Mesenchymal stem cell (in vitro differentiated cells and primary cell): ENCODE measurements at places on chromosomes 16 and 17.

DNA sequence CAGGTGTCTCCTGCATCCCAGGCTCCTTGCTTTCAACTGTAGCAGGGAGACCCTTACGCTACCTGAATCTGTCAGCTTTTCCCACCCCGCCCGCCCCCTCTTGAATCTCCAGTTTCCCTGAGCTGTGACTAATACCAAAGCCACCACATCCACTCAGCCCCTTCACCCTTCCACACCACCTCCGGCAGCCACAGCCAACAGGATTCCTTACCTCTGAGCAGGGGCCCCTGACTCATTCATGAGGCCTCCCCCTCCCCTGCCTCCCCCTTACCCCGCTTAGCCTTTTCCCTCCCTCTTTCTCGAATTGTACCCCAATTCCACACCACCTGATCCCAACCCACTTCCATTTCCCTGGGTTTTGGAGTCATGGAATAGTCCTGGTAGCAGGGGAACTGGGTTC is 2.3 kb downstream of the STX1B start:
- peak; percentile 62 for DNase-seq

DNA sequence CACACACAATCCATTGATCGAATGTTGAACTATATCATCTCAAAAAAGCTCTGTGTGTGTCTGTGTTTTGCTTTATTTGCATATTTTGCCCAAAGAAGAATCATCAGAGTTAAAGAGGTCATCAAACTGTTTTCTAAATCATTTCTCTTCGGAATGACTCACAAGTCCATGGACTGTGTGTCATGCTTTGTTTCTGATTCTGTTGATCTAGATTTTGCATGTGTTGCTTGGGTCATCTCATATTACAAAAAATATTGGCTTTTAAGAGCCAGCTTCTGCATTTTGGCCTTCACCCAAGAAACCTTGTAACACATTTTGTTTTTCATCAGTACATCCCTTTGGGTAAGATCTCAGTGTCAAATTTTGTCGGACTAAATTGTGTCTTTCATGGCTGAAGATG is 471.2 kb upstream of the HSBP1 start:
- peak; percentile 35 for DNase-seq

- no peak for DNase-seq
Observed at GRCh38 chr16:15716694-15717447, 66.8 kb downstream of the NDE1 start.

DNA sequence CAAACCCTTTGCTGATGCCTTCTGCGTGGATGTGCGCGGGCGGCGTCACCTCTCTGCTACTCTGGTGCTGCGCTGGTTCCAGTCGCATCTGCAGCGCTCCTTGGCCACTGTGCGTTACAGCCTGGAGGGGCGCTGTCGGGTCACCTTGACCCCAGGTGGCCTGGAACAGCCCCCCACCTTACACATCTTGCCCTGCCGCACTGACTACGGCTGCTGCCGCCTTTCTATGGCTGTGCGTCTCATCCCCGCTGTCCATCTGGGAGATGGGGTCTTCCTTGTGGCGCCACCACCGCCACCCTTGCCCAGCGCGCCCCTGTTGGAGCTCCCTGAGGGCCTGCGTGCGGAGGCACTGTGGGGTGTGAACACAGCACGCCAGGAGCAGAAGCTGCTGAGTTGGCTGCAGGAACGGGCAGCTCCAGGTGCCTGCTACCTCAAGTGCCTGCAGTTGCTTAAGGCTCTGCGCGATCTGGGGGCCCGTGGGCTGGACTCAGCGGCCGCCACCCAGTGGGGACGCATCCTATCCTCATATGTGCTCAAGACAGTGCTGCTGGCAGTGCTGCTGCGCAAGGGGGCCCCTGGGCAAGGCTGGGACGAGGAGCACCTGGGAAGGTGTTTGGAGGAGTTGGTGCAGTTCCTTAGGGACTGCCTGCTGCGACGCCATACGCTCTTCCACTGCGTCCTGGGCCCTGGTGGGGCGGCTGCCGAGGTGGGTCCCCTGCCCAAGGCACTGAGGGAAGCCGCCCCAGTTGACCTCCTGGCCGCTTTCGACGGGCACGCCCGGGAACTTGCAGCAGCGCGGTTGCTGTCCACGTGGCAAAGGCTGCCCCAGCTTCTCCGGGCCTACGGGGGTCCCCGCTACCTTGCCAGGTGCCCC is 1.6 kb downstream of the ITPRIPL2 start:
- DNase-seq = no peak

DNA sequence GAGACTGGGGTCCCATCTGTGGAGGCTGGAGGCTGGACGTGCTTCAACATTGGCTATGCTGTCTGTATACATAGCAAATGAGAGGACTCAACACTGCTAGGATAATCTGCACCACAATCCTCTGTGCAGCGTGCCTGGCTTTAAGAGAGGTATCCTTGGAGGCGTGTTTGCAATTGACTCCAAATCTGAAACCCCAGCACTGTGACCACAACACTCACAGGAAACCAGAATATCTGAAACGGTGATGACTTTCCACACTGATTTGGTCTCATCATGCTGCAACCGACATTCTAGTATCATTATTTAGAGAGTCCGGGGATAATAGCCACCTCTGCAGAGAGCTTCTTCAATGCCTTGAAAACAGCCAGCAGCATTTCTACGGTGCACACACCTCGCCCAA is 35.1 kb downstream of the TLE7 start:
- no peak for DNase-seq

DNA sequence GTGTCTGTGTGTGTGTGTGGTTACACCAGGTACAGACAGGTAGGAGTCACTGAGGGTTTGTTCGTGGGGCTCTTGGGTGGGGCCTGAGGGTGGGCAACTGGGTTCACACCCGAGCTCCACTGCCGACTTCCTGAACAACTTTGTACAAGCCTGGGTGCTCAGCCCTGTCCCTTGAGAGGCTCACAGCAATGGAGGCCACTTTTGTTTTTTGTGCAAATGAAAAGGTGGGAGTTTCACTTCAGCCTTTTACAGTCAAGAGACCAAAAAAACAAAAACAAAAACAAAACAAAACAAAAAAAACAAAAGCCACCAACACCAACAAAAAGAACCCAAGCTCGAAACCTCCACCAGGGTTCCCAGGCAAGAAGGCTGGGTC is 2.4 kb downstream of the RHBDF2 start:
- DNase-seq = no peak

GRCh38 chr17:81599719-81600486 is 37.0 kb downstream of the NPLOC4 start:
- peak; percentile 84 for DNase-seq

DNA sequence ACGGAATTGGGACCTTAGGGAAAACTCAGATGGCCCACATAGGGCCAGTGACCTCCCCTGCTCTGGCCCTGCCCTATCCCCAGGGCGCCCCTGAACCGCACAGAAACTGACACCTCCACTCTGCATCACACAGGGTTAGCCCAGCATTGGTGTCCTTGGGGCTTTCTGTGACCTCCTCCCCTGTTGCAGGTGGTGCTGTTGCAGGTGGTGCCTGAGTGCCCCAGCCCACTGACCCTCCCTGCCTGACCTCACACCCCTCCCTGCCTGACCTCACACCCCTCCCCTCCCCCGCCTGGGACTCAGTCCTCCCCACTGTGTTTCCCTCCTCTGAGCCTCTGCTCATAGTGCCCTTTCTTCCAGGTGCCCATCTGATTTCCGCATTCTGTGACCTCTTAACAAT is 21.4 kb downstream of the TNFRSF13B start:
- DNase-seq = no peak

DNA sequence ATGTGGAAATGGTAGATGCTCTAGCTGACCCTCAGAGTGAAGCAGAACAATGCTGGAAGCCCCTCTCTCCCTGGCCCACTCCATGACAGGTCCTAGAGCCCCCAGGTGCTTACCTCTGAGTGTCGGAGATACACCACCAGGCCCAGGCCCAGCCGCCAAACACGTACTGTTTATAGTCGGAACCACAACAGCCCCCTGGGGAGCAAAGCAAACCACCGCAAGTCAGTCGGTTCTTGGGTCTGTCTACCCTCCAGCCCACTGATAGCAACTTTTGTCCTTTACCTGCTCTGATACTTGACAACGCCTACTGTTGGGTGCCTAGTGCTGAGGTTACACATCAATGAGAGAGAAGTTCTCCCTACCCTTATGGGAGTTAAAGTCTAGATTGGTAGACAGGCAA is 8.7 kb downstream of the FLOT2 start:
- no peak for DNase-seq

- no peak for DNase-seq
Observed at GRCh38 chr17:57197466-57198071, 58.8 kb upstream of the MSI2 start.

- DNase-seq = peak; percentile 76
Observed at GRCh38 chr17:48472411-48473281, 42.6 kb upstream of the SKAP1 start.

- peak; percentile 69 for DNase-seq
Observed at GRCh38 chr17:19004421-19005136, at the start of gene FAM83G. Gene FAM83G (minus strand): TSS chr17:19004764. CDS start chr17:19004041, 723 bp downstream.

DNA sequence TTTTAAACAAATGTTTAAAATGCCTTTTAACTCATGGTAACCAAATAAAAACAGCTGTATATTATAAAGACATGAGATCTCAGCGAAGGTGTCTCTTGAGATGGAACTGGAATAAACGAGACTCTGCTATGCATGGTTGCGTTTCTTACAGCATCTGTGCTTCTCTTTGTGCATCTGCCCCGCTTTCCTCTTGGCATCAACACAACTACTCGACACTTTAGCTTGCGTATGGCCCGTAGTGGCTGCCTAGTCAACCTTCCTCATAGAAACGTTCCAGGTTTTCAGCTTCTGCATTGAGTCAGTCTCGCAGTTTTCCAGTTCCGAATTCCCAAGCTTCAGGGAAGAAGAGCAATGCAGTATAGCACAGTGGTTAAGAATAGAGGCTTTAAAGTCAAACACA is 214.9 kb downstream of the CEP112 start:
- no peak for DNase-seq

DNA sequence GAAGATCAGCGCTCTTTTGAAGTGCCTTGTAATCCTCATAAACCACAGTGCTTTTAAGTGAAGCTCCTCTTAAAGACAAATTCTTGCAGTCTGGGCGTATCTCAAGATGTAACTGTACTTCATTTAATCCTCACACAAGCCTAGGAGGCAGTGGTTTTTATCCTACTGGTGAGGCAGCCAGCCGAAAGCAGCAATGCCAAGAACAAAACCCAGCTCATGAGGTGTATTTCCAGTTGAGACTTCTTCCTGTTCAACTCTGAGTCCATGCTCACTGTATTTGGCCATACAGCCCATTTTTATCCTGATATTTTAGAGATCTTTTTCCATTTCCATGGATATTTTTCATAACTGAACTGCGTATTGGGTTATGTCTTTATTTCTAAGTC is 13.7 kb downstream of the CTRB2 start:
- DNase-seq = no peak

DNA sequence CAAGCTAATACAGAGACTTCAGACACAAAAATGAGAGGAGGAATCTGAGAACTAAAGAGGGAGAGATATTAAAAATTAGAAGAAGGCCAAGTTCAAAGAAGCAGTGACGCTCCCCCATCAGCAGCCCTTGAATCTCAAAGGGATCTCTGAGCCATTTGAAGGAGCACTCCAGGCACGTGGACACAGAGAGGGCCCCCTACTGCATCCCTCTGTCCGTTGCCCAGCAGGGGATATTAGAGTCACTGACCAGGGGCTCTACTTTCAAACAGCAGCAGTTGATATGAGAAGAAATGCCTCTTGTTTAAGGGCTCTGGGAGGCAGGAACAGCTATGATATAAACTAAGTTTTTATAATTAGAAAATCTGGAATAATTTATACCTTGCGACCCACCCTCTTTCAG is 479.0 kb upstream of the SALL1 start:
- no peak for DNase-seq

DNA sequence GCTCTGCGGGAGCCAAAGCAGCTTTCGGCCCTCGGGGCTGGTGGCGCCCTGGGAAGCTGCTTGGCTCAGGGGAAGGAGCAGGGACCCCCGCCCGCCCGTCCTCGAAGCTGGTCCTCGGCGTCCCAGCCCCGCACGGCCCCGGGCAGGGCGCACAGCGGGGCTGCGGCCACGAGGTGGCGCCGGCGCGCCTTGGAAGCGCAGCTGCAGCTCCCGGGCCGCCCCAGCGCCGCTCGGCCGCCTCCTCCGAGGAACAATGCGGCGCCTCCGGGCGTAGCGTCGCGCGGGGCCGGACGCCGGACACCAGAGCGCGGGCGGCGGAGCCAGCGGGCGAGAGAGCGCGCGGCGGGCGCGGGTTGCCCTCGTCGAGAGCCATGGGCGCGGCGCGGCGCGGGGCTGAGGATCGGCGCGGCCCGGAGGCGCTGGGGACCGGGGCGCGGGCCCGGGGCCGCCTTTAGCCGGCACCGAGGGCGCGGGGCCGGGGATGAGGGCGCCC is at the start of gene MGAT5B:
Gene MGAT5B (plus strand): TSS at position 229 of the 493 bp plus-strand sequence. CDS start 626 bp downstream, outside the sequence.
- peak; percentile 73 for DNase-seq

DNA sequence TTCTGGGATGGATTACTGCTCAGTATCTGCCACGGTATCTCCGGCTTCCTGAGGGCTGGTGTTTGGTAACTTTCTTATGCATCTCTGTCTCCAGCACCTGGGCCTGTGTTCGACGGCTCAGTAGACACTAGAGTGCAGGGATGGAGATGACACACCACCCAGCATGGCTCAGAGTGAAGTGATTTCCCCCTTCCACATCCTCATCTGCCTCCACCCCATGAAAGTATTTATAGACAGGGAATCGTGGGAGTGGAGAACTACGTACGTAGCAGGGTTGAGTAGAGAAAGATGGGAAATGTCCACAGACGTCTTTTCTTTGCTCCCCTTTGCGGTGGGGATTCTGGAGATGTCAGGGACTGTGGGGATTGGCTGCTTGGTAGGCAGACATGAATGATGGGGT is 11.8 kb upstream of the SLC25A19 start:
- no peak for DNase-seq

DNA sequence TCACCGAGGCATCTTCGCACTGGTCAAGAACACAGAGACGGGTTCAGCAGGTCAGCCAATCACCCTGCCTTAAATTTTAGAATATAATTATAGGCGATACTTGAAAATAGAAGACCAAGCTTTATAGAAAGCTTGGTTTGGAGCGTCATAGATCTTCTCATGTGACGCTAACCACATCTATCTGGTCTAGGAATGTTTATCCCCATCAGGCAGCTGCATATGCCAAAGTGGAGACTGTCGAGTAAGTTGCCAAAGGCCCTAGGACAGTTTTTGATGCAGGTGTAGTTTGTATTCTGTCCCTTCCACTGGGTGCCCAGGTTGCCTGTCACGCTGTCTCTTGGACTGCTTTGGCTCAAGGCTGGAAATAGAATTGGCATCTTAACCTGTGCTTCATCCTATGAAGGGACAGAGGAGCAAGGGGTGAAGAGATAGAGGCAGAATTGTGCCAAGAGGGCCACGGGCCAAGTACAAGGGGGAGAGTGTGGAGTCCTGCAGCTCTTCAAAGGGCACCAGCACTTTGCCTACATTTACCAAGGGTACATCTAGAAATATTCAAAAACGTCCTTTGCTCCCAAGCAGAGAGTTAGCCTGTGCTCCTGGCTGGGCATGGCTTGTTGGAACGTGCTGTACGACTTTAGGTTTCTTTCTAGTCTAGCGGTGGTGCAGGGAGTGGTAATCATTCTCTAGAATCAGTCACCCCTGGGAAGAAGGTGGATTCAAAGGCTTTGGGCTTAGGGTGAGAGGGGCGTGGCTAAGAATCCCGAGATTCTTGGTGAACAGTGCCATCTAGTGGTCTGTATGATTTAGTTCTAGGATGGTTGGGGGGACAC is 5.3 kb upstream of the WIPI1 start:
- peak; percentile 85 for DNase-seq
